Umbilical cord (tissue), 2 donors: ENCODE measurements at places on chromosomes 11 and 22.

- DNase-seq = no peak
These were observed 96.1 kb upstream of the CTSC start for GRCh38 chr11:88433536-88434230.

DNA sequence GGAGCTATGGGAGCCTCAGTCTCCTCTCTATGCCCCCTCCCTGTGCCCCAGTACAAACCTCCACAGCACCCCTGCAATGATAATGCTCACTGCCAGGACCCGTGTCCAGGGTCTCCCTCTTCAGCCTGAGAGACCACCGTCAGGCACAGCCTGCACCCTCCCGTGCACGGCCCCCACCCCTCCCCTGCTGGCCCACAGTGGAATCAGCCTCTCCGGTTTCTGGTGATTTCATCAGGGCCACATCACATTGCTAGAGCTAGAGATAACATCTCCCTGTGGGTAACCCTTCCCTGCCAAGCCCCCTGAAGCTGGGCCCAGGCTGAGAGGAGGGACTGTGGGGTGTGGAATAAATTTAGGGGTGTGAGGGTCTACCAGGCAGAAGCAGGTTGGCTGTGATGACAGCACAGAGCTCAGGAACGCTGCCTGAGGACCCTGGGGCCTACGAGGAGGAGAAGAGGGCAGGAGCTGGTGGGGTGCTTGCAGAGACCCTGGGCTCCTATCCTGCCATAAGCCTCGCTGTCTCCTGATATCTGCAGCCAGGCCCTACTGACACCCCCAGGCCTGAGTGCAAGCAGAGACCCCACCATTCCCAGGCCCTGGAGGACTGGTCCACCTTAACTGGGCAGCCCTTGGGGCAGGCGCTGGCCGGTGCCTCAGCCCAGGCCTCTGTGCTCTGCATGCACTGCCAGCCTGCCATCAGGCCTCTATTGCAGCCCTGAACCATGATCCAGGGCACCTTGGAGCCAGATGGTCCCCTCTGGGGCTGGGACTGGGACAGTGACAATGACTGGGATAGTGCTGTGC, at the start of gene KLHDC7B:
KLHDC7B (plus strand) TSS at position 378 of the 804 bp plus-strand sequence; CDS start at position 723, 345 bp downstream.
- DNase-seq = peak; percentile 50

GRCh38 chr11:28526406-28526751, 418.2 kb downstream of the METTL15 start:
- no peak for DNase-seq

DNA sequence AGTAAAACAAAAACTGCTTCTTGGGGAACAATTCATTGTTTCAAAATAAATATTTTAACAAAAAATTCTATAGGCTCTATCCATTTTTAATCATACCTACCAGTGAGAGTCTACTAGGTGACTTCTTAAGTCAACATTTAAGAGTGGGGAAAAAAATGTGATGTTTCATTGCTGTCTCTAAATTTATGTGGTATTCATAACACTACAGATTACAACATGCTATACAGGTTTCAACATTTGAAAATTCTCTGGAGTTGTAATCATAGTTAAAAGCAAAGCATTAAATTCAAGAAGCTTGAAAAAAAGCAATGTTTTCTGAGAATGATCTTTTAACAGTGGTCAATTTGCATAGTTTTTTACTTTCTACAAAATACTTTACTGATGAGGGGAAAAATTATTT, 18.3 kb downstream of the SBF2 start:
- no peak for DNase-seq

DNA sequence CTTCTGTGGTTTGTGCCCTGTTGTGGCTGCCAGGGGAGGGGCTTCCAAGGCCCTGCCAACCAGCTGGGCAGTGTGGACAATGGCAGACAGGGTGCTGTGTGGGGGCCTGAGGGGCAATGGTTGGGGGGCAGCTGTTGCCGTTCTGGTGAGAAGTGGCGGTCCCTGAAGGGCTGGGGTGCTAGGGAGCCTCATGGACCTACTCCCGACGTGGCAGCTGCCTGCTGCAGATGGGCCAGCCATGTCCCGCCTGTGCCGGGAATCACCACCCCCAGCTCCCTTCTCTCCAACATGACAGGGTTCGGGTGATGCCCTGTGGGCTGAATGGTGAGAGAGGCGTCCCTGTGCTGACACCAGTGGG, 74.2 kb downstream of the KCNQ1 start:
- DNase-seq = no peak

DNA sequence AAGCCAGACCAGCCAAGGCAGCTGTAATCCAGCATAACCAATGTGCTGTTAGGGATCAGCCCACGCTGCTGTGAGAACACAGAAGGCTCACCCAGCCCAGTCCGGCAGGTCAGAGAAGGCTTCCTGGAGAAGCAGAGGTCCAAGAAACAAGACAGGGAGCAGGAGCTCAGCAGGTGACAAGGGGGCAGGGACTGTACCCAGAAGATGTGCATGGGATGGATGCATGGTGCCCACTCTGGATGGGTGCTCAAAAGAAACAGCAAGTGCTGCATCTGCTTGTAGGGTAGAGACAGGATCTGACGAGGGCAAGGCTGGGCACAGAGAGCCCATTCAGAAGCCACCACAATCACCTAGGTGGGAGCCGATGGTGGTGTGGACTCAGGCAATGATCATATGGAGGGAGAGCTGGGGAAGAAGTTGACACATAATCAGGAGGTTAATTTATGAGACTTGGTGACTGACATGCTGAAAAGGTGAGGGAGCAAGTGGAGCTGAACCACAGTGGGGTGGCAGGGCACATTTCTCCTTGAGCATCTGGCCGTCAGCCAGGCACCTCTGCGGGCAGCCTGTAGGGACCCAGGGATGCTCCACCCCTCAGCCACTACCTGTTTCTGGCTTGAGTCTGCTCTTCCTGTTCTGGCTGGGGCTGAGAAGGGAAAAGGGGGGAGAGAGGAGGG, 102.3 kb upstream of the DRD2 start:
- no peak for DNase-seq

DNA sequence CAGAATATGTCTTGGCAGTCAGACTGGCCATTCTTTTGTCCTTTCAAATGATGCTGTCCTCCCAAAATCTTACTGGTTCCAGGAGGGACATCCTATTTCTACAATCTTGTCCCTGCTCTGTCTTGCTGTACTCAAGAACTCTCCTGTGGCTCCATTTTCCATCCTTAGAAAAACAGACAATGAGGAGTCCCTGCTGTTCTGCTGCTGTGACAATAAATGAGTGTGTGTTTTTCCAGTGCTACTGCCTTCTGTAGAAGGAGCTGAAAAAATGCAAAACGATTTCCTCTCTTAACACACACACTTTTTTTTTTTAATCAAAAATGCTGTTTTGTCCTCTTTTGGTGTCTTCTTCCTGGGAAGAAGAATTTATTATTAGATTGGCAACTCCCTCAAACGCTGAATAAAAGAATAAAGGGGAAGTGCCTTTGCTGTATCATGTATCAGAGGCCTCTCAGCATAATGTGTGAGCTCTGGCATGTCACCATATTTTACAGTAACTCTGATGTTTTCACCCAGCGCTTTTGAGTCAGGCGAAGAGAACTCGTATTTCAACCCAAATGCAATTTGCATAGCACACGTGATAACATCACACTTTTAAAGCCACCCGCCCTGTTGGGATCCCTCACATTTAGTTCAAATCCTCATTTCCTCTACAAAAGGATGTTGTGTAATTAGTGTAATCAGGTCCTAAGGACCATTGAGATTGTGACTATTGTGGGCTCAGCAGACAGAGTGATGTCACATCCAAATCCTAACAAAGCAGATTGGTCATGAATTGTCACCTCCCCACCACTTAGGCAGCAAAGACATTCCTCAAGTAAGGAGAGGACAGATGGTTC, 496.0 kb upstream of the LARGE1 start:
- no peak for DNase-seq

- no peak for DNase-seq
These were observed 32.2 kb downstream of the P4HA3 start for GRCh38 chr11:74279256-74279655.

GRCh38 chr11:472816-473215, 22.7 kb downstream of the PTDSS2 start:
- no peak for DNase-seq

- peak; percentile 43 for DNase-seq
These were observed 714 bp downstream of the SDF2L1 start for GRCh38 chr22:21642584-21643448.
